ENCODE measurements at places on chromosomes 2 and 18.

- DNase-seq = no peak
These were observed 168.9 kb upstream of the RAB6C start for GRCh38 chr2:129810521-129810920.

DNA sequence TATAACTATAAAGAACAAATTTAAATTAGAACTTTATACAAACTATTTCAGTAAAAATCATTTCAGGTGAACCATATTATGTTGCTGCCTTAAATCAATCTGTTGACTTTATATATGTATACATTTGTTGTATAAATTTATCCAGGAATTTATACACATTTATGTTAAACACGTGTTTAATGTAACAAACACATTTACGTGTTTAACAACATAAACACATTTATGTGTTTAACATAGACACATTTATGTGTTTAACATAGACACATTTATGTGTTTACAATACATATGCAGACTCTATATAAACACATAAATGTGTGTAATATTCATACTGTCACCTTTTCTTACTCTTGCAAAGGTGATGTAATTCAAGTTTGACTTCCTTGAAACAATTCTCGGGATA lies 75.4 kb upstream of the TWSG1 start:
- no peak for DNase-seq

GRCh38 chr2:120589771-120590608 lies 145.7 kb upstream of the GLI2 start:
- no peak for DNase-seq

- peak; percentile 68 for DNase-seq
These were observed 649 bp upstream of the CLIP4 start for GRCh38 chr2:29114586-29114945.

- DNase-seq = no peak
These were observed 31.6 kb upstream of the NABP1 start for GRCh38 chr2:191646163-191646902.

- DNase-seq = no peak
These were observed 15.5 kb downstream of the HDAC4 start for GRCh38 chr2:239385096-239386000.

GRCh38 chr2:233764264-233764663 lies 4.2 kb downstream of the UGT1A1 start:
- DNase-seq = no peak

Measured in nucleus accumbens (tissue), 56 donors.